D721Med (cell line): ENCODE measurements at places on chromosomes 11 and 22.

GRCh38 chr11:43819926-43820325, 60.7 kb upstream of the ALKBH3 start:
- no peak for DNase-seq

- DNase-seq = no peak
These were observed 10.4 kb upstream of the CDC42BPG start for GRCh38 chr11:64854534-64855502.

GRCh38 chr11:123344790-123345357, 85.2 kb upstream of the GRAMD1B start:
- DNase-seq = no peak

GRCh38 chr22:23509571-23510302, 70.4 kb downstream of the IGLL1 start:
- no peak for DNase-seq

DNA sequence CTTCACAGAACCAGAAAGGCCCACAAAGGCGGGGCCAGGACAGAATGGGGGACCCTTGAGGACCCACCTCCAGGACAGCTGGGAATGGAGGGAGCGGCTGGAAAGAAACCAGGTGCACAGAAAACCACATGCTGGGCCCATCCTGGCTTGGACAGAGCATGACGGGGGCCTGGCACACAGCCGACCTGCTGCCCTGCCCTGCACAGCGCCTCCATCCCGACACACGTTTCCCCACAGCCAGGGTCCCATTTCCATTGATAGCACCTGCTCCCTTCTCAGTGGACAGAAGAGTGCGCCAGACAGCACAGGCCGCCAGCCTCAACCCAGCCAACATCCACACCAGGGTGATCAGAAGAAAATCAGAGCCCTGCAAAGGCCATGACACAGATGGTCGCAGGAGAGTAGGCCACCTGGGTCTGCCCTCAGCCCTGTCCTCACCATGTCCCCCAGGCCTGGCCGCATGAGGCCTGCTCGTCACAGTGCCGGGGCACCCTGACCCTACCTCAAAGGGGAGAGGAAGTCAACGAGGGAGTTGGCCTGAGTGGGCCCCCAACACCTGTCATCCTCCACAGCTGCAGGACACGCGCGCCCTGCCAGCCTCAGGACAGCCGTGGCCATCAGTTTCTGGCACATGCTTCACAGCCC, 28.1 kb downstream of the BRD1 start:
- DNase-seq = no peak
